Breast epithelium (tissue), 4 donors: ENCODE measurements at places on chromosomes 3 and 15.

GRCh38 chr15:95459273-95459672 is 871.2 kb upstream of the NR2F2 start:
- DNase-seq: no peak

DNA sequence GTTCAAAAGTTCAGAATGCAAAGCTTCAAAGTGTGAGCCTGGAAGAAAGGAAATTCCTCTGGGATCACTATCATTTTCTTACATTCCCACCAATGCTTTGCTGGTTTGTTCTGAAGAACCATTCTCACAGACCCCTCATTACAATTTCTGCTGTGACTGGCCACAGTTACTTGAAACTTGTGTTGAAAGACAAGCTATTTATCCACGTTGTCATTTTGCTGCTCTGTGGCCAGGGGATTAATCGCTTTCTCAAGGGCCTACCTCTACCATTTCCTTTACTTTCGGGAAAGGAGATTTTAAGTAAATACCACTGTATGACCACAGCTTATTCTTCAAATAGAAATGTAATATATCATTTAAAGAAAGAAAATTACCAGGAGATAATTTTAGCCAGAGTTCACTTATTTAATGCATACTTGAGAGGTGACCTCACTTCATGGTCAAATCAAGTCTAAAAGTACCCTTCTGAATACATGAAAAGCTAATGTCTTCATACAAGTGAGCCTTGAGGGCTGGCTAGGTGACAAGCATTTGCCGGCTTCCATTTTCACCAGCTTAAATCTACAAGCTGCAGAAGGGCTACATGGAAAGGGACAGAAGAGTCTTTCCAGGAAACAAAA is 69.8 kb upstream of the ROBO2 start:
- DNase-seq: no peak

DNA sequence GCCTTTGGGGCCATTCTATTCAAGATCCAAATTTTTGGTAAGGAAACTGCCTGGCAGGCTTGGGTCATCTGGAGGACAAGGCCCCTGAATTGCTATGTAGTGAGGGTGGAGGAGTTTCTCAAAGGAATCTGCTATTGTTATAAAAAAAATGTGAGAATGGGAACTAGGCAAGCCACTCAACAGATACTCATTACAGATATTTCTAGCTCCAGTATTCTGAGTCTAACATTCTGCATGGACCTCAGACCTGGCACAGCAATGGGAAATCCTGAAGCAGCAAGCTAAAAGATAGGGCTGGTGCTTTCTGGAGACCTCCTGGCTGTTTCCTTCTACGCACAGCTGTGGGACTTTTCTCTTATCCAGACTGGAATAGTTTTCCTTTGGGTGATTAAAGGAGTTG is 430.7 kb upstream of the RBMS3 start:
- no peak for DNase-seq

GRCh38 chr3:31552103-31552502 is 19.4 kb downstream of the STT3B start:
- no peak for DNase-seq

- DNase-seq: no peak
These were observed 8.9 kb downstream of the NSUN3 start for GRCh38 chr3:94071713-94072284.

DNA sequence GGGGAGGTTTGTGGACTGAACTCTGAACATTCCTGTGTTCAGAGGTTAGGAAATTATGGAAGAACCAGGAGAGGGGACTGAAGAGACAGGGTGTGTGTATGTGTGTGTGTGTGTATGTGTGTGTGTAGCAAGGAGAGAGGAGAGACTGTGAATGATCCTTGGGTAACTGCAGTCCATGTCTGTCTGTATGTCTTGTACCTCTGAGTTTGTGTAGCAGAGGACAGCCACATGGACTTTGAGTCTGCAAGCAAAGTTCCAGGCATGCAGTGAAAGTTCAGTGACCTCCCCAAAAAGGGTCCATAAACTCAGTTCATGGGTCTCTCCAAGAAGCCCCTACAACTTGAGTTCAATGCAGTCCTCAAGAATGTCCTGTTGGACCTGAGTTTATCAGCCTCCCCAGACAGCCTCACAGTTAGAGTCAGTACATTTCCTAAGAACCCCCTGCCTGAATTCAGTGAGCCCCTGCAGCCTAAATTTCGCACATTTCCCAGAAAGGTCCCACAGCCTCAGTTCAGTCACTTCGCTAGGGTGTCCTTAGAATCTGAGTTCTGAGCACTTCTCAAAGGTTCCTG is 28.3 kb upstream of the HERC1 start:
- no peak for DNase-seq

DNA sequence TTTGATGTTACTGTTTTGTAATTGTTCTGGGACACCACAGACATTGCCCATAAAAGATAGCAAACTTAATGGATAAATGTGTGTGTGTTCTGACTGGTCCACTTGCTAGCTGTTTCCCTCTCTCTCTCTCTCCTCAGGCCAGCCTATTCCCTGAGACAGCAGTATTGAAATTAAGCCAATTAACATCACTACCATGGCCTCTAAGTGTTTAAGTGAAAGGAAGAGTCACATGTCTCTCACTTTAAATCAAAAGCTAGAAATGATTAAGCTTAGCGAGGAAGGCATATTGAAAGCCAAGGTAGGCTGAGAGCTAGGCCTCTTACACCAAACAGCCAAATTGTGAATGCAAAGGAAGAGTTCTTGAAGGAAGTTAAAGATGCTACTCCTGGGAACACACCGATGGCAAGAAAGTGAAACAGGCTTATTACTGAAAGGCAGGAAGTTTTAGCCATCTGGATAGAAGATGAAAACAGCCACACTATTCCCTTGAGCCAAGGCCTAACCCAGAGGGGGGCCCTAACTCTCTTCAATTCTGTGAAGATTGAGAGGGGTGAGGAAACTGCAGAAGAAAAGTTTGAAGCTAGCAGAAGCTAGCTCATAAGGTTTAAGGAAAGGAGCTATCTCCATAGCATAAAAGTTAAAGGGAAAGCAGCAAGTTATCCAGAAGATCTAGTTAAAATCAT is 295.1 kb downstream of the CHST2 start:
- DNase-seq: no peak

DNA sequence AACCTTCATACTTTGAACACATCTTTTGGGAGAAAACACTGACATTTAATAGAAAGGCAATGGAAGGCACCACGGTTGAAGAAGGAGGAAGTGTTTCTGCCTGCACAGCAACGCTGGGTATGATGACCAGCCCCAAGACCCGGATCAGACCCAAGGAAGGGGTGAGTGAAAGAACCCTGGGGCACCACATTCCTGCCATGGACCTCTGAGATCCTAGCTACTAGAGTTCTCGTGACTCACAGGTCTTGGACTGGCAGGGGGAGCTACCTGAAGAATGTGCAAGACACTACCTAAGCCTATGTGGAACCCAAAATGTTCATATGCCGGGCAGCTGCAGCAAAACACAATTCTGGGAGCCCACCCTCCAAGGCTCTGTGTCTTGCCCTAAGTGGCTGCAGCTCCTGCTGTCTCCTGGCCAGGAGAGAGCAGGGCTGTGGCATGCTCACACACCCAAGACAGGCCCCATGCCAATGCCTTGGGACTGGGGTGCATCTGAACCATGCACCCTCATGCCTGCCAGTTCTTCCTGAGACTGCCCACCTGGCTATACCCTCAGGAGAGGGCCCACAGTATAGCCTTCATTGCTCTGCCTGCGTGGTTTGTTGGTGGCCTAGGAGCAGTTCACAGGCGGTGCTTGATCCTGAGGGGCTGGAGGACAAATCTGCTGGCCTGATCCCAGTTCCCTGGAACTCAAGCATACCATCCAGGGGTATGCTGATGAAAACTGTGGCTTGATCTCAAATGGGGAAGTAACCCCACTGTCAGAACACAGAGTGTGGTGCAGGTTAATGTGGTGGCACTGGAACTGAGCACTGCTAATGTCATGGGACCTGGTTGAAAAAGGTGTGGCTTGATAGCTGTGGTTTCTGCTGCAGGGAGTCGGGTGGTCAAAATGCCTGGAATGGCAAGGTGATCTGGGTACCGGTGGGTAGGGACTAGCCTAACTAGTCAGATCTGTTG is 353.3 kb upstream of the ARHGEF26 start:
- no peak for DNase-seq

- DNase-seq: no peak
These were observed 267.8 kb upstream of the C2CD4B start for GRCh38 chr15:62432702-62433398.

DNA sequence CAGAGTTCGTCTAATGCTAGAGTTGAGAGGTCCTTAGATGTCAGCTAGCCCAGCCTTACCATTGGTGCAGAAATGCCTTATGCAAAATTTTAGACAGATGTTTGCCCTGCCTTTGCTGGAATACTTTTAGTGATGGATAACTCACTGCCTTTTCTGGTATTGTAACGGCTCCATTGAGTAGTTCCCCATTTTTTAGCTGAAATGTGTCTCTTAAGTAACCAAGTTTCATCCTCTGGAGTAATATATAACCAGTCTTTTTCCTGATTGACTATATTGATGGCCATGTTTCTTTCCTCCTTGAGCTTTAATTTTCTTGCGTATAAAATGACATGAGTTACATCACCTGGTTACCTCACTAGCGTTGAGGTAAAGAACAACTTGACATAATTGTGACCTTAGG is 45.0 kb downstream of the SNRK start:
- DNase-seq: no peak

GRCh38 chr3:149975919-149976318 is 5.2 kb upstream of the PFN2 start:
- no peak for DNase-seq

DNA sequence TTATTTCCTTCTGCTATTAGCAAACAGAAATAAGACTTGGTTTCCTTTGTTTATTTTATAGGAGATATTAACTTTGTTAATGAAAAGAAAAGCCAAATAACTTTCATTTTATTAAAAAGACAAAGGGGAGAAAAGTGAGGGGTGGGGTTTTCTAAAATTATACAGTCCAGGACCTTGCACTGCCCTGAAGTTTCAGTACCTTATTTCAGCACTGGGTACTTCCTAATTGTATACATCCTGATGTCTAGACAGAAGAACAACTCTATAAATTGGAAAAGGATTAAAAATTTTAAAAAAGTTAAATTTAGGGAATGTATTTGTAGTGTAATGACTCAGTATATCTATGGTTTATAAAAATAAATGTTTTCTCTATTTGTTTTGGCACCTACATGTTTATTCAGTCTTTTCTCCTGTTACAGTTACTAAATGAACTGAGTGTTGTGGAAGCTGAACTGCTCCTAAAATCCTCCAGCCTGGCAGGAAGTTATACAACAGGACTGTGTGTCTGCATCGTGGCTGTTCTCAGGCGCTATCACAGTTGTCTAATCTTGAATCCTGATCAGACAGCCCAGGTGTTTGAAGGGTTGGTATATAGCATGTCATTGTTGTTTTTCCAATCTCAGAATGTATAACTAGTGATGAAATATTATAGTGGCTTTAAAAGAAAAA is 27.6 kb upstream of the P2RY13 start:
- no peak for DNase-seq

DNA sequence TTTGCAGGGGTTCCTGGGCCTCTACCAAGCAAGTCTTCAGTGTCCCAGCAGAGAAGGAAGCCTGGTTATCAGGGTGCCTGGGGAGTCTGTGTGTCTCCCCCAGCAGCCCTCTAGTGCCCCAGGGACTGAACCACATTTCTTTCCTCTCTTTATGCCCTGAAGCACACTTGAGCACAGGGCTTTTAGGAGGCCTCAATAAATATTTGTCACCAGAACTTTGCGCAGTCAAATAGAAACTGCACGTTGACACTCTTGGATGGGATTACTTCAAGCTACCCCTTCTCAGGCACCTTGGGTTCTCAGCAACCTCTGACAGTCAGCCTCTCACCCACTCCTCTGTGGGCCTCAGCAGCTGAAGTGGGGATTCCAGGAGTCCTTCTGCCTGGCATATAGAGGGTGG is 226.6 kb upstream of the HES1 start:
- no peak for DNase-seq

- DNase-seq: no peak
These were observed 11.7 kb upstream of the MRPS22 start for GRCh38 chr3:139332092-139332491.

GRCh38 chr3:156615592-156616173 is 58.7 kb upstream of the TIPARP start:
- DNase-seq: peak; percentile 47
